ENCODE measurements at places on chromosomes 6 and 20. TPM values are rescaled to one million over a fixed set of nuclear protein-coding genes. Genes with fewer than 3 reads are reported as not detected.

The ADAT2 gene
- 3.8 TPM for polyA plus RNA-seq

The TOX2 gene
- polyA plus RNA-seq, result not detected

The OR2H1 gene
- polyA plus RNA-seq, result not detected

The ADISSP gene
- 20.6 TPM for polyA plus RNA-seq

The ADGRF1 gene
- polyA plus RNA-seq, result not detected

The NTSR1 gene
- polyA plus RNA-seq, result not detected

The ME1 gene
- polyA plus RNA-seq, result 90.1 TPM

The SCGN gene
- not detected for polyA plus RNA-seq

The TPD52L1 gene
- polyA plus RNA-seq, result 3.5 TPM

The HSP90AB1 gene
- polyA plus RNA-seq, result 2,207 TPM

The NELFE gene
- 18.1 TPM for polyA plus RNA-seq

The SPATA25 gene
- polyA plus RNA-seq, result not detected

The PBX2 gene
- polyA plus RNA-seq, result 0.55 TPM

The FOXA2 gene
- polyA plus RNA-seq, result not detected

The VAPB gene
- 45.4 TPM for polyA plus RNA-seq

The RAET1E gene
- polyA plus RNA-seq, result 0.34 TPM

The CST7 gene
- polyA plus RNA-seq, result not detected

The C6orf163 gene
- polyA plus RNA-seq, result 2.4 TPM

The WASF1 gene
- 45.5 TPM for polyA plus RNA-seq

The FOXS1 gene
- polyA plus RNA-seq, result not detected

The ZNF165 gene
- polyA plus RNA-seq, result 6.1 TPM

The PI3 gene
- polyA plus RNA-seq, result not detected

The SLC22A1 gene
- polyA plus RNA-seq, result 0.55 TPM

The SIRPG gene
- 4.9 TPM for polyA plus RNA-seq

The WFDC10B gene
- polyA plus RNA-seq, result not detected

The POM121L2 gene
- not detected for polyA plus RNA-seq

The VSTM2L gene
- 23.6 TPM for polyA plus RNA-seq

The HDGFL1 gene
- not detected for polyA plus RNA-seq

The SNAP25 gene
- polyA plus RNA-seq, result 1,248 TPM

The SLCO4A1 gene
- polyA plus RNA-seq, result 18.2 TPM

The BANF2 gene
- 21.1 TPM for polyA plus RNA-seq

The IP6K3 gene
- 2.7 TPM for polyA plus RNA-seq

The JPH2 gene
- polyA plus RNA-seq, result not detected

The CST1 gene
- not detected for polyA plus RNA-seq

The LKAAEAR1 gene
- not detected for polyA plus RNA-seq

The LY6G6D gene
- not detected for polyA plus RNA-seq

The ZBTB12 gene
- not detected for polyA plus RNA-seq

The CALHM6 gene
- 13.7 TPM for polyA plus RNA-seq

The PNLDC1 gene
- not detected for polyA plus RNA-seq

The RPP40 gene
- 27.2 TPM for polyA plus RNA-seq

The GABRR1 gene
- 0.85 TPM for polyA plus RNA-seq

The FAXC gene
- 36.1 TPM for polyA plus RNA-seq

The PROCR gene
- 84.1 TPM for polyA plus RNA-seq

The EYA4 gene
- polyA plus RNA-seq, result not detected

The OOEP gene
- polyA plus RNA-seq, result not detected

The DAAM2 gene
- not detected for polyA plus RNA-seq

Measured in Purkinje cell (primary cell).